Mesenteric fat pad (tissue), 1 donor: ENCODE measurements at places on chromosomes 2 and 18. TPM values are rescaled to one million over a fixed set of nuclear protein-coding genes. Genes with fewer than 3 reads are reported as not detected.

DNA sequence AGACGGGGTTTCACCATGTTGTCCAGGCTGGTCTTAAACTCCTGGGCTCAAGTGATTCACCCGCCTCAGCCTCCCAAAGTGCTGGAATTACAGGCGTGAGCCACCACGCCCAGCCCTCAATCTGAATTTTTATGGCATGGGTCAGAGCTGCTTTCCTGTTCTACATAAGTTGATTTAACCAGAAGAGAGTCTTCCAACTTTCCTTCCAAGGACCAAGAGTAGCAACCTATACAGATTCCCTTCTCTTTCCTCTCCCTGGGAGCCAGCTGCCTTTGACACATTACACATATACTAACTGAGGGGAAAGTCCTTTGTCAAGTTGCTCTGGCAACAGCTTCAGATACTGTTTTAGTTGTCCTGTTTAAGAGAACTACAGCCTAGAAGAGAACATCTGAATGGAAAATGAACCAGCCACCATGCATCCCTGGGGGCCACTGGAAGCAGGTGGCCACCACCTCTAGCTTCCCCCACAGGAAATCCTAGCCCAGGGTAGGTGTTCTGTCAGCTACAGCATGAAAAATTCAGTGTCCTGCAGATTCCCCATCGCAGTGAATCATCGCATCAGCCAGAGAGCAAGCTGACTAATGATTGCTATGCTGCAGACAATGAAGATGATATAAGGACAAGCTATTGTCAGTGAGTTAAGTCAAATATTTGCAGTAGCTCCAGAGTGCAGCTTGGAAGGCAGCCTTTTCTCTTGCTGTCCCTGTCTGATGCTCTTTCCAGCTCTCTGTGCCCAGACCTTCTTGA, 62.9 kb downstream of the POMC start:
- DNase-seq: no peak

GRCh38 chr2:46273225-46273863, 23.9 kb upstream of the EPAS1 start:
- DNase-seq: no peak

GRCh38 chr2:43676322-43677050, at the start of gene C1GALT1C1L:
TSS of gene C1GALT1C1L (minus strand) at chr2:43676429. CDS start at chr2:43676322, 107 bp downstream.
- no peak for DNase-seq

Gene RAB17
- total RNA-seq: 0.87 TPM

- DNase-seq: no peak
Measured at GRCh38 chr2:197108758-197109157, 182.3 kb upstream of the PGAP1 start.

Gene ZNF804A
- not detected for total RNA-seq

Gene C2orf15
- 0.32 TPM for total RNA-seq

DNA sequence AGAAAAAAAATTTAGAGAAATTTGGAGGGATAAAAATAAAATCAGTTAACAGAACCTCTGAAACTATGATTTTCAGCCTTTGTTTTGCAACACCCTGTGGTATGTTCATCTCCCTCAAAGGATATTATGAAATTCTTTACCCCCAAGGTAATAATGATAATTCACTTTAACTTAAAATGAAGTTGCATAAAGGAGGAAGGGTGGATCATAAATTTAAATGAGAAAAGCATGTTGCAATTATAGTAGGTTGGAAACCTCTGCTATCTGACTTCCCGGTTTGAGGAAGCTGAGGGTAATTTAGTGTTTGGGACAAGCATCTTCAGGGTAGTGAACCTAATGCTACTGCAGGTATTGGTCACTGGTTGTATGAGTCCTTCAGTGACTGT, 102.9 kb downstream of the BABAM2 start:
- DNase-seq: no peak

GRCh38 chr18:23560186-23560585, 26.1 kb downstream of the NPC1 start:
- no peak for DNase-seq

Gene INO80B
- 30.6 TPM for total RNA-seq

Gene RPRM
- 0.22 TPM for total RNA-seq

DNA sequence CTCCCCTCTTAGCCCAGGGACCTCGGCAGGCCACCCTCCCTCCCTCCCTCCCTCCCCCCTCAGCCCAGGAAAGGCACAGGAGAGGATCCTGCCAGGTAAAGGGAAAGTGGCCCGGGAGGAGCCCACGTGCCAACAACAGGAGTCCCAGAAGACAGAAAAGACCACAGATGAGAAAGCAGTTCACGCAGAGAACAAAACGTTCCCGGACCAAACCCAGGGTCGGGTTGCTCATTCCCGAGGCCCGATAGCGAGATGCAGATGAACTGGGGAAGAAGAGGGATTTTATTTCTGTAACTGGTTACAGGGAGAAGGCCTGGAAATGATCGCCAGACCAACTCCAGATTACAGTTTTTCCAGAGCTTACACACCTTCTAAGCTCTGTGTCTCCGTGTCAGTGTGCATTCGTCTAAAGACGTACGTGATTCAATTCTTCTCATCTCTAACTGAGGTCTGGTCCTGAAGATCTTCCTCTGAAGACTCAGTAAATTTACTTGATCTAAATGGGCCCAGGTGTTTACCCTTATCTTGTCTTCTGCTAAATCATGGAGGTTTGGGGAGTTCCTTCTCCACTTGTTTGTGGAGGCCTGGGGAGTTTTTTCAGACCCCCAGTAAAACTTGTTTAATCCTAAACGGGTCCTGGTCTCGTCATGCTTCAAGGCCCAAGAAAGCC, 807 bp upstream of the NEU4 start:
- no peak for DNase-seq

GRCh38 chr2:79368116-79368630, 144.7 kb upstream of the CTNNA2 start:
- no peak for DNase-seq

DNA sequence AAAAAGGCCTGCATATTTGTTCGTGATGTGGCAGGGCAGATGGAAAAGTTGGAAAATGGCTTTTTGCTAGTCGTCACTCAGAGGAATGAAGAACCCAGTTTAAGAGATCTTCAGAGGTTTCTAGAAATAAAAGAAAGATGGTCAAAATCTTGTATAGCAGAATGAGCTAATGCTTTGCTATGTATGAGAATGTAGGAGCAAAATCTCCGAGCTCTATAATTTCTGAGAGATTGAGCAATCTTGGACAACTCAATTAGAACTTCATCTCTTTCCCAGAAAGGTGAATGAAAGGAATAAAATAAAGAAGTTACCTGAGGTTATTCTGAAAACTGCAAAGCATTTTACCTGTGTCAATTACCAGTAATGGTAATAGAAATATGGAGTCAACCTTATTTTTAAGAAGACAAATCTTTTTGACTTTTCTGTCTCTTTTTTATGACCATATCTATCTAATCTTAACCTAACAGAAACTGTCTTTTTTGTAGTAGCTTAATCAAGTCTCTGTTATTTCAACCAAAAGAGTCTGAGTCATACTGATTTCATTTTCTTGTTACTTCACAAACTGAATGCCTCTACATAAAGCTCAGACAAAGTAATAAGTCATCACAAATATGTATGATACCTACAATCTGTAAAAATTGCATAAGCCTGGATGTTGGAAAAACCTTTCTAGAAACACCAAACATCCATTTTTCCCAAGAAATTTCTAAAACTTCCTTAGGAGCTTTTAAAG, 32.5 kb downstream of the CCDC68 start:
- DNase-seq: no peak

Gene NT5DC4
- not detected for total RNA-seq

- no peak for DNase-seq
Measured at GRCh38 chr2:48529676-48530032, 300 bp upstream of the STON1 start.

DNA sequence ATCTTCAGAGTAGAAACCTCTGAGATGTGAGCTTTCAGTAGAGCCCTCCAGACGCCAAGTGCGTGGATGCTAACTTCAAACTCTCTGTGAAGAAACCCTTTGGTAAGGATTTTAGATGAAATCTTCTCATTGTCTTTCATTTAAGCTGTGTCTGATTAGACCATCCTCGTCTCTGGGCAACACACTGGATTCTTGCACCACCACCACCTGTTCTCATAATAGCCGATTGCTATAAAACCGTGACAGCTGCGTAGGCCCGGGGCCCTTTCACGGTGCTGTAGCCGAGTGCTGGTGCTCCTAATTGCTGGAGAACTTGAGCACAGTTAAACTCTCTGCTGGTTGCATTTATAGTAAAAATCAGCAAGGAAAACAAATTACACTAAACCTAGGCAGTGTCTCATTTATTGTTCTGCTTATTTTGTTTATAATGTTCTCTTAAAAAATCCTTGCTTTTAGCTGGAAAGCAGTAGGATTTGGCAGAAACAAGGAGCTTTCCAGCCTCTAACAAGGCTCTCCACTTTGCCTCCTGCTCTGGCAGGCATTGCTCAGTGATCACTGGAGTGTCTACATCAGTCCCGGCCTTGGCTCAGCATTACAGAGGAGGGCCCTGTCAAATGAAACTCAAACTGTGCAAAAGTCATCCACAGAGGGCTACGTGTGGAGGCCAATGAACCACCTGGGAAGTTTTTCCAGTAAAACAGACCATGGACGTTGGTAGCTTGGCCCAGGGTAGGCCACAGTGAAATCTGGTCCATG, 40.9 kb upstream of the MBP start:
- no peak for DNase-seq

Gene ARPC2
- 323 TPM for total RNA-seq

DNA sequence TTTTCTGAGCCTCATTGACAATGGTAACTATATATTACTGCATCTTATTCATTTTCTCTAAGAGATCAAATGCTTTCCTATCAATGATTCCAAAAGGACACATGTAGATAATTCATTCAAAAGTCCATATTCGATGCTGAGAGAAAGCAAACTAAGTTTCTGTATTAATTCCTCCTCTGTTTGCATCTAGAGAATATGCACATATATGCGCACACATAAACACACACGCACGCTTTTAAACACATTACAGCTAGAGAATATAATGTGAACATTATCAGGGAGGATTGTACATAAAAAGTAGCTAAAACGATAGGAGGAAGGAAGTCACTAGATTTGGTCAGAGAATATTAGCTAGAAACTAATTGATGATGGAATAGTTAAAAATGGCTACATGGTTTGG, 379.0 kb upstream of the NETO1 start:
- DNase-seq: no peak

DNA sequence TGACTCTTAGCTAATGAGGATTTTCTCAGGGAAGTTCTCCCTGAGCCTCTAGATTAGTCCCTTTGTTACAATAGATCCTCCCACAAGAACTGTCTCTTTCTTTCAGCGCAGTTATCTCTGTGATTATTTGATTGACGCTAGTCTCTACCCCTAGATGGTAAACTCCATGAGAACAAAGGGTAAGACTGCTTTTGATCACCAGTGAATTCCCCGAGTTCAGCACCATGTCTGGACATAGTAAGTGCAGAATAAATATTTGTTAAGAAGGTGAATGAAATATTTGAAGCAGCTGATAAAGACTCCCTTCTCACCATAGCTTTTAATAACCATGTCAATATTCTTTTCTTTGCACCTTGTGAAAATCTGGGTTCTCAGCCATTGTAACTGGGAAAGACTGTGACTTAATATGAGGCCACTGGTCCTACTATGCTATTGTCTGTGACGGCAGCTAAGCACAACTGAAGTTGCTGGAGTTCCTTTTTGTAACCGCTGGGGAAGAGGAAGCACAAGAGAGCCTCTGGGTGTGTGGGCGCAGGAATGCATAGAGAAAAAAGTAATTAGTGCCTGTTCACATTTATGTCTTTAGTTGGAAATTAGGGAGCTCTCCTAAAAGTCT, 214.7 kb downstream of the TGIF1 start:
- no peak for DNase-seq

DNA sequence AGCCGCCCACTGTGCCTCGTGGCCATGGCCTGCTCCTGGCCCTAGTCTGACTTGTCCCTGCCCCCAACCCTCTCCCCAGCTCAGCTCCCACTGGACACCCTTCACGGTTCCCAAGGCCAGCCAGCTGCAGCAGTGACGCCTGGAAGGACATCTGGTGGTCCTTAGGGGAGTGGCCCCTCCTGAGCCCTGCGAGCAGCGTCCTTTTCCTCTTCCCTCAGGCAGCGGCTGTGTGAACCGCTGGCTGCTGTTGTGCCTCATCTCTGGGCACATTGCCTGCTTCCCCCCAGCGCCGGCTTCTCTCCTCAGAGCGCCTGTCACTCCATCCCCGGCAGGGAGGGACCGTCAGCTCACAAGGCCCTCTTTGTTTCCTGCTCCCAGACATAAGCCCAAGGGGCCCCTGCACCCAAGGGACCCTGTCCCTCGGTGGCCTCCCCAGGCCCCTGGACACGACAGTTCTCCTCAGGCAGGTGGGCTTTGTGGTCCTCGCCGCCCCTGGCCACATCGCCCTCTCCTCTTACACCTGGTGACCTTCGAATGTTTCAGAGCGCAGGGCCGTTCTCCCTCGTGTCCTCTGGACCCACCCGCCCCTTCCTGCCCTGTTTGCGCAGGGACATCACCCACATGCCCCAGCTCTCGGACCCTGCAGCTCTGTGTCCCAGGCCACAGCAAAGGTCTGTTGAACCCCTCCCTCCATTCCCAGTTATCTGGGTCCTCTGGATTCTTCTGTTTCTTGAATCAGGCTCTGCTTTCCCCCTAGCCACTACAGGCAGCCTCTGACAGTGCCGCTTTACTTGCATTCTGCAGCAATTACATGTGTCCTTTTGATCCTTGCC, 35.8 kb downstream of the ANO7 start:
- no peak for DNase-seq

Gene SLC4A3
- total RNA-seq: 6.7 TPM

GRCh38 chr2:227783404-227784138, 30.1 kb upstream of the CCL20 start:
- no peak for DNase-seq

- DNase-seq: no peak
Measured at GRCh38 chr18:49377742-49378141, 82.7 kb downstream of the DYM start.

- no peak for DNase-seq
Measured at GRCh38 chr2:50613161-50613560, 418.8 kb downstream of the NRXN1 start.

GRCh38 chr18:56921896-56922480, 224.9 kb upstream of the BOD1L2 start:
- no peak for DNase-seq

Gene ERBB4
- 0.45 TPM for total RNA-seq

DNA sequence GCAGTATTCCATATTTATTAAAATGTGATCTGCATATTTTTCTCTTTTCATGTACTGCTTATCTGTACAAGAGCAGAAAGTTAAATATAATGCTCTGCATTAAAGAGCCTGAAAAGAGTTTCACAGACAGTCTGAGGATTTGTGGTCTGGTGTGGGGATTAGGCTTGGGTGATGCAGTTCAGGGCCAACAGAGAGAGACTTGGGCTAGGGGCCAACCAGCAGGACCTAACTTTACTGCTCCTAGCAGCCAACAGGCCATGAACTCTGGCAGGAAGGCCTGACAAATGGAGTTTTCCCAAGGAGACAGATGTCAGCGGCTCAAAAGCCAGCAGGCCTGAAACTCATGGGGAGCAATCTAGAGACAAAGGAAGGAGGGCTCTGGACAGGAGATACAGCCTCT, 169.6 kb downstream of the LRRTM1 start:
- DNase-seq: no peak

GRCh38 chr2:219273937-219274336, 5.2 kb upstream of the DNAJB2 start:
- DNase-seq: no peak

Gene SH3BP4
- 20.5 TPM for total RNA-seq

Gene KRTCAP3
- total RNA-seq: 0.48 TPM

- DNase-seq: no peak
Measured at GRCh38 chr2:226916669-226917068, 80.8 kb downstream of the RHBDD1 start.
